HEK293T (cell line): ENCODE measurements at places on chromosomes 1 and 21.

GRCh38 chr1:113976609-113977278 is 2.5 kb upstream of the OLFML3 start:
- peak; percentile 46 for DNase-seq

DNA sequence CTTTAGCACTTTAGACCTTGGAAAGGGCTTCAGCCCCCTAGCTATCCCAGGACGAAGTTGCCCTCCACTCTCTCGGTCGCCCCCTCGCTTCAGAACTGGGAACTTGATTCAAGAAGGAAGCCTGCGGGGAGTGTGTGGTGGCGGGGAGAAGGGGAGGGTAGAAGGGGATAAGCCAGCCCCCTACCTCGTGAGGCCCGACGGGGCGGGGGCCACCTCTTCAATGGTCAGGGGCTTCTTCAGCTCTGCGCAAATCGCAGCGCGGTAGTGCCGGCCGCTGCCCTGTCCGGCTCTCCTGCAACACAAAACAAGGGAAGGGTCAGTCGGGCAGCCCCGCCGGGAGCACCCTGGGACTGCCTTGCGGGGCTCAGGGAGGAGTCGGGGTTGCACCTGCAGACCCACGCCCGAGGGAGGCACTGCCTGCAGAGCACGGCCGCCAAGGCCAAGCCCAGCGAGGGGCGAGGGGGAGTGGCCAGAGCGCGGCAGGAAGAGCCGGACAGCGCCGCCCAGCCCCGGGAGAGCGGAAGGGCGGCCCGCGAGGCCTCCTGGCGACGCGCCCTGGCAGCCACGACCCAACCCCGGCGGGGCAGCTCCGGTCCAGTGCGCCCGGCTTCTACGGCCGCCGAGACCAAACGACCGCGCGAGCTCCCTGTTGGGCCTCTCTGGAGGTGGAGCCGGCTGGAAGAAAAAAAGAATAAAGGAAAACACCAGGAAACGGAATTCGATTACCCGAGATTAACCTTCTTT is 56.2 kb upstream of the RASAL2 start:
- DNase-seq, result peak; percentile 38

DNA sequence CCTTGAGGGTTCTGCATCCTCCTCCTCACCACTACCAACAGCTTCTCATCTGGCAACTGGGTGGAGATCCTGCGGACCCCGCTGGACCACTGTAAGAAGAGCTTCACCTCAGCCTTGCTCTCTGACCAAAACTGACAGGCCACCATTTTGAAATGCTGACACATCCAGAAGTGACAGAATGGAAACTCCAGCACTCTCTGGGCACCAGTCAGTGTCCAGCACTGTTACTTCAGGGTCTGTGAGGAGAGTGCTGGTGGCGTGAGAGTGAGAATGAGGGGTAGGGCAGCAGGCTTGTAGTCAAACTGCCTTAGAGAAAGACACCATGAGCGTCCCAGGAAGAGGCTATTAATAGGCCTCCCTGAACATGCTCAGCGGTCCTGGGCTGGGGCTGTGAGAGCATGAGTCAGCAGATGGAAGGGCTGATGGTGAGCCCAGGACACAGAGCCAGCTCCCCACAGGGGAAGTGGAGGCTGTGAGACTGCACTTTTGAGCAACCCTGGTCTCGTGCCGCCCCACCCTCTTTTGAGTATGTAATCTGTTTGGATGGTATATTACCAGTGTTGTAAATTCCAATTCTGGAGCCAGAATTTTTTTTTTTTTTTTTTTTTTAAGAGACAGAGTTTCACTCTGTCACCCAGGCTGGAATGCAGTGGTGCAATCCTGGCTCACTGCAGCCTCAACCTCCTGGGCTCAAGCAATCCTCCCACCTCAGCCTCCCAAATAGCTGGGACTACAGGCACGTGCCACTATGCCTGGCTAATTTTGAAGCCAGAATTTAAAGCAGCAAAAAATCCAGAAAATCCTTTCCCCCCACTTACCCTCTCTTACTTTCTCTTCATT is 34.4 kb upstream of the SLC30A1 start:
- DNase-seq, result no peak

GRCh38 chr1:62437273-62437940 is 558 bp downstream of the USP1 start:
- DNase-seq, result peak; percentile 27

GRCh38 chr1:113922957-113923356 is 6.2 kb upstream of the HIPK1 start:
- DNase-seq, result no peak

DNA sequence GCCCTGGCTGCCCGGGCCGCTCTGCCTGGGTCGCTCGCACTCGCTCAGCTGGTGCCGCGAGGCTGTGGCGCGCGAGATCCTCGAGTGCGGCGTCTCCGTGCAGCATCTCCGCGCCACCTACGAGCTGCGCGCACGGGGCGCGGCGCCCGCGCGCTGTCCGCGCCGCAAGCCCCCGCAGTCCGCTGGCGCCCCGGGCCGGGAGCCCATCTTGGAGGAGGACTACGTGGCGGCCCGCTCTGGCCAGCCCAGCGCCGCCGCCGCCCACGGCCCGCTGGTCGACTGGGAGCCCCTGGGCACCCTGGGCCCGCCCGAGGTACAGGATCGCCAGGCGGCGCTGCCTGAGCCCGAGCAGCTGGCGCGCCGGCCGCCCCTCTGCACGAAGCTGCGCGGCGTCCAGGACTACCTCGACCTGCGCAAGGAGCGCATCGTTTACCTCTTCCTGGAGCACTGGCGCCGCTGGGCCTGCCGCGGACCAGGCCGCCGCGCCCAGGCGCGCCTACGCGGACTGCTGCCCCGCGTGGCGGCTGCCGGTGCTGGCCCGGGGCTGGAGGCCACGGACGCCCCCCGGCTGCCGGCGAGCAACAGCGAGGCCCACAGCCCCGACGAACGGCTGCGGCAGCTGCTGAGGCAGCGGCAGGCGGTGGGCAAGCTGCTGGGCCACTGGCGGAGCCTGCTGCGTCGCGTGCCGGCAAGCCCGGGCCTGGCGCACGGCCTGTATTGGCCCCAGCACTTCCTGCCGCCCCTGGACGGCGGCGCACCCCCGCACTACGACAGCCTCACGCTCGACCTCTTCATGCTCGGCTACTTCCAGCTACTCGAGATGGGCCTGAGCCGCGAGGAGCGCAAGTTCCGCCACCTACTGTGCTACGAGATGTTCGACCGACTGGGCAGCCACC is 10.9 kb downstream of the TNFRSF25 start:
- no peak for DNase-seq

- no peak for DNase-seq
These were observed 53.0 kb downstream of the NFASC start for GRCh38 chr1:204923626-204924012.
